ENCODE measurements at places on chromosomes 3 and 15.

GRCh38 chr15:71813723-71814470 lies 3.5 kb downstream of the NR2E3 start:
- no peak for DNase-seq

- DNase-seq = no peak
Observed at GRCh38 chr3:160413613-160414248, 14.3 kb downstream of the SMC4 start.

GRCh38 chr15:53910236-53910849 lies 67.9 kb upstream of the UNC13C start:
- no peak for DNase-seq

DNA sequence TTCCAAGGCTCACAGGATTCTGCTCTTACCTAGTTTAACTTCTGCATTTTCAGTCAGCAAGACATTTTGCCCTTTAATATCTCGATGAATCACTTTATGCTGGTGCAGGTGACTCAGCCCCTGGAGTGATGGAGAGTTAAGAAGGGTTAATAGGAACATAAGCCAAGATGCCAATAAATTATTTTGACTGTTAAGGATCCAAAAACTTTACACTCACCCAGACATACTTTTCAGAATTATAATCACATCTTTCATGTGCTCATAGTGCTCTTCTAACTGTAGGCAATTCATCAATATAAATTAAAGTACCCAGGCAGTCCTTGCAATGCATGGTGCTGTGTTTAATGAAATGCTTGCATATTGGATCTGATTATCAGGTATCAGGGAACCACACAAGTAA lies 164.1 kb upstream of the SLC2A2 start:
- DNase-seq = no peak

- DNase-seq = no peak
Observed at GRCh38 chr3:175484666-175485065, 625.5 kb downstream of the NAALADL2 start.

DNA sequence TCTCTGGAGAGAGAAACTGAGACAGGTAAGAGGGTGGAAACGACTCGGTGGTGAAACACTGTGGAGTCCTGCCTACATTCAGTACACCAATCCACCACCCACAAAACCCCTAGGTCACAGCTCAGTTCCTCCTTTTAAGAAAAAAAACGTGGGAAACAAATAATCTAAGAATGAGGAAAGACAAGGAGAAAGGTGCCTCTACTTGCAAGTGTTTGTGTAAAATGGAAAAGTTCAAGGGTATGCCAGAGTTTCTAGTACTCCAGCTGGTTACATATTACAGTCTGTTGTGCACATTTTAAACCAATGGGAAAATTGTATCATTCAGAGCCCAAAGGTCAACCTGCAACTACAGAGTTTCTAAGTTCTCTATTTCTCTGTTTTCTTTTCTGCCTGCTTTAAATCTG lies 32.2 kb downstream of the HGD start:
- DNase-seq = no peak

DNA sequence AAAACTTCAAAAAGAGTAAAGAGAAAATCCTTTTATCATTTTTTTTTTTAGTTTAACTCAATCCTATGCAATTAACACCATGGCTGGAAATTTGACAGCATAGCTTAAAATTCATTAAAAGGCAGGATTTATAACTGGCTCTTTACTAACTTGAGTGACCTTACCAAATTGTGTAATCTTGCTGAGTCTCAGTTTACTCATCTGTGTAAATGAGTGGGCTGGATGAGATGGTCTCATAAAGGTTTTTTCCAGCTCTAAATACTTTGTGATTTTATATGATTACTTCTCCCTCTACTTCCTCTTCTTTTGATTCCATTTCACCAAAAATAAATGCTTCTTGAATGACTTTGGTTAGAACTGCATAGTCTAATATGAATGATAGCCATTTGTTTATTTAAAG lies 234.9 kb upstream of the SATB1 start:
- DNase-seq = no peak

GRCh38 chr15:57273402-57273801 lies 102.9 kb upstream of the CGNL1 start:
- no peak for DNase-seq

GRCh38 chr15:79439236-79439635 lies 7.1 kb downstream of the MINAR1 start:
- DNase-seq = no peak

DNA sequence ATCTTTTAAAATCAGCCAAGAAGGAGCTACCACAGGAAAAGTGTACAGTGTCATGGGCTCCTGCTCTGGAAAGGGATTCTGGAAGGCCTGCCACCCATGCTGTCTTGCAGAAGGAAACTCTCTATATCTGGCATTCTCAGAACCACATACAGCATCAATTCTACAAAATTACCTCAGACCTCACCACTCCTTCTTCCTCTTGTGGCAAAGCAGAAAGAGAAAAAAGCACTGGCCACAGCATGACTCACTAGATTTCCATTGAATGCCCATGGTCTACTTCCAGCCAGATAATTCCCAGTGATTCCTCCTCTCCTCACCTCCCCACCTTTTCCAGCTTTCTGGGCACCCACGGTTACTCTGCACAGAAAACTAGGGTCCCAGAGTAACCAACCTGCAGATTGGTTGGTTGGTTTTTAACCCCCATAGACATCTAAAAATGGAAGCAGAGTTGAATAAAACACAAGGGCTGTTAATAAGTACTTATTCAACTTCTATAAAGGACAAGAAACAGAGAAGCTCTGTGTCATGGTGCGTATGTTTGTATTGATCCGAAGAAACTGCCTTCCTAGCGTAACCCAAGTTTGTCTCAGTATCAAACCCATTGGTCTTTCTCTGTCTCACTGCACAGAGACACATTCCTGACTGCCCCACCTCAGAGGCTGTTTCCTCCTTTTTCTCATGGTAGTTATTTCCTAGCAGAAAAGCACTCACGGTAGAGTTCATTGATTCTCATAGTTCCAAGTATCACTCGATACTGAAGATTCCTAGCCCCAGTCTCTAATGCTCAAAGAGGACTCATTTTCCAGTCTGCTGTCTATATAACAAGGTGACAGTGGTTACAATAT lies 67.7 kb downstream of the LDHAL6B start:
- no peak for DNase-seq

DNA sequence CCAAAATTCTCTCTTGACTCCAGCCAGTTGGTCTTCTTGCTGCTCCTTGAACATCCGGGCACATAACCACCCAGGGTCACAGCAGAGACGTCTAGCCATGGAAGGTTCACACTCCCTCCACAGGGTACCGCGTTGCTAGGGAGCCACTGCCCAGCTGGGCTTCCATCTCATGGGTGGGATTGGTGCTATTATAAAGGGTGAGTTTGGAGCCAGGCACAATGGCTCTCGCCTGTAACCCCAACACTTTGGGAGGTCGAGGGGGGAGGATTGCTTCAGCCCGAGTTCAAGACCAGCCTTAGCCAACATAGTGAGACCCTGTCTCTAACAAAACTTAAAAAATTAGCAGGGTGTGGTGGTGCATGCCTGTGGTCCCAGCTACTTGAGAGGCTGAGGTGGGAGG lies 17.5 kb upstream of the SKOR1 start:
- no peak for DNase-seq

DNA sequence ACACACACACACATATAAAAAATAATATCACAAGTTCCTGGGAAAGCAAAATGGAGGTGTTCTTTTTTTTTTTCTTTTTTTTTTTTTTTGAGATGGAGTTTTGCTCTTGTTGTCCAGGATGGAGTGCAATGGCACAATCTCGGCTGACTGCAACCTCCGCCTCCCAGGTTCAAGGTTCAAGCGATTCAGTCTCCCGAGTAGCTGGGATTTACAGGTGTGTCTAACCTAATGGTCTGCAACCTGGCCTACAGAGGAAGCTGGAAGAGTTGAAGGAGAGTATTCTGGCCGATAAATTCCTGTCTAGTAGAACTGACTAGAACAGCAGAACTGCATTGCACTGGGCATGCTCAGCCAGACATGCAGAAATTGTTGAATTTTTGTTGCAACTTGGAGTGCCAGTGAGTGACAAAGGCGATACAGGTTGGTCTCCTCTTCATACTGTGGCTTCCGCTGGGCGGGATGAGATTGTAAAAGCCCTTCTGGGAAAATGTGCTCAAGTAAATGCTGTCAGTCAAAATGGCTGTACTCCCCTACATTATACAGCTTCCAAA lies 22.4 kb upstream of the EIF4A2 start:
- DNase-seq = no peak

DNA sequence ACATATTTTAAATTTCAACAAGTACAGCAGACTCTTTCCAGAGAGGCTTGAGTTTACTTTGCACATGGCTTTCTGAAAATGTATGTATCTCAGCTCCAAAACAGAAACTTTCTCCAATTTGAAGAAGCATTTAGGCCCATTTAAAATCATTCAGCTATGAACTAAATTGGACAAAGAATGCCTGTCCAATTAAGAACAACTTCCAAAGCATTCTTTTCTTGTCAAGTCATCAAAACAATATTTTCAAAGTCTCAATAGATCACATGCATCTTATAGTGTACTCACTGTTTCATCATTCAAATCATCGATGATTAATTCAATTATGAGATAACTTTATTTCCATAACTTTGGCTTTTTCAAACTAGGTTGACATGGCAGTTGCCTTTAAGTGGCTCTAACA lies 95.2 kb downstream of the KBTBD8 start:
- DNase-seq = no peak

DNA sequence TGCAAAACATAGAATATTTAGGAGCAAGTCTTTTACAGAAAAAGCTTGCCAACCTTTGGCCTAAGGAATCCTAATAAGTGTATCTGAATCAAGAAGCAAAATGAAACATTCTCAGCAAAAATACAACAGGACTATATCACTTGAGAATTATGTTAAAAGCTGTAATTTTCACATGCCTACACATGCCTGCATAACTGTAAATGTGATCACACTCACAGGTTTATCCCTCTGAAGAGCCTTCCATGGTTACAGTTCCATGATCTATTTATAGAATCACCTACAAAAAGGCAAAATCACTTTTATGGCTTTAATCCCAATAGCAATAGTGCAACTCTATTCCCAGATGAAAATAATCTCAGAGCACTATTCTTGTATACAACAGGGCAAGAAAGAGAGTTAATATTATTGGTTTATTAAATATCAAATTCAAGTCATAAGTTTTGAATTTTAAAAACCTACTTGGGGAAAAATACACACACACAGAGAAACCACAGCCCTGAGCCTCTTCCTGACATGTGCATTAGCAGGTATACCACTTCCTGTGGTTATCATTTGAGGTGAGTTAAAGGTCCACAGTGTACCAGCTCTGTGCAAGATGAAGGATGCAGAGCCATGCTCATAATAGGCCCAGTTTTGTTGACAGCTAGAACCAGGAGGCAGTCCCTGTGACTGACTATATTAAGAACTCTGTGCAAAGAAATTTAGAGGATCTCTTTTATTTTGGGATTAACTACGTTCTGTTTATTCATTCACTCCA lies 252.5 kb upstream of the TGFBR2 start:
- DNase-seq = peak; percentile 22

DNA sequence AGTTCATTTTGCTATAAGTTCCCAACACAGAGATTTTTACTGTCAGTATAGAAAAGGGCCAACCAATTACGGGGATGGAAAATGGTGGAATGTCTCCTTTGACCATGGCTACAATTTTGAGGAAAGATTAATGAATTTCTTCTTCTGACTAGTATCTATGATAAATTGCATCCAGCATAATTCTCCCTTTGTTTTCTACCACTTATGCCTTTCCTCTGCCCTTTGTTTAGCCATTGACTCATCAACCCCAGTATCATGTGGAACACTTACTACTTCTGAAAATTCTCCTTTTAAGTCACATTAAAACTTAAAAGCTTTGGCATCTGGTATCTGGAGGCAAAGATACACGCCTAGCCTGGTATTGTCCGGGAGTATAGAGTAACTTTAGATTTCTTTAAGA lies 92.9 kb upstream of the CADPS start:
- DNase-seq = no peak

GRCh38 chr15:48392356-48392755 lies 61.1 kb downstream of the DUT start:
- DNase-seq = no peak

GRCh38 chr3:171566803-171567422 lies 106.7 kb upstream of the TNIK start:
- no peak for DNase-seq

GRCh38 chr3:21750080-21750696 lies 822 bp downstream of the ZNF385D start:
- DNase-seq = no peak

- no peak for DNase-seq
Observed at GRCh38 chr3:54309601-54310000, 187.2 kb downstream of the CACNA2D3 start.

DNA sequence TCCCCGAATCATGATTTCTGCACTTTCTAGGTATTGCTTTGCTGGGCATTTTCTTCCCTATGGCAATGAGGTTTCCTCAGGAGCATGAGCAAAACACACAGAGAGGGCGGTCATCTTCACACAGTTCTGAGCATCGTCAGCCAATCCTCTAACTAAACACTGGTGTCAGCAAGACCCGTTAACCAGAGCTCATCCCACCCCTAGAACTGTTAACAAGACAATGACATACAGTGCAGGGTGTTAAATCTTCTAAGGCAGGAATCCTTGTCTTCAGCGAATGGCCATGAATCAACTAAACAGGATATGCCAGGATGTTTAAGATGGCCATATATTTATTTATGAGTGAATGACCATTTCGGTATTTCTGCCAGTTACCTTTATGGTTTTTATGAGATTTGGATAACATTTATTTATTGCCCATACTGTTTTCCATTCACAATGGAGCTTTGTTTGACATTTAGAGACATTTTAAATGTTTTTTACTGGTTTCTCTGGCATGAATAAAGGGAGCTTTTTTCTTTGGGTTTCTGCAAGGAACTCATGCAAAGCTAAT lies 411.5 kb upstream of the PROK2 start:
- no peak for DNase-seq

- no peak for DNase-seq
Observed at GRCh38 chr3:17398959-17399551, 343.4 kb downstream of the TBC1D5 start.

GRCh38 chr3:148535001-148535400 lies 162.7 kb upstream of the AGTR1 start:
- no peak for DNase-seq

DNA sequence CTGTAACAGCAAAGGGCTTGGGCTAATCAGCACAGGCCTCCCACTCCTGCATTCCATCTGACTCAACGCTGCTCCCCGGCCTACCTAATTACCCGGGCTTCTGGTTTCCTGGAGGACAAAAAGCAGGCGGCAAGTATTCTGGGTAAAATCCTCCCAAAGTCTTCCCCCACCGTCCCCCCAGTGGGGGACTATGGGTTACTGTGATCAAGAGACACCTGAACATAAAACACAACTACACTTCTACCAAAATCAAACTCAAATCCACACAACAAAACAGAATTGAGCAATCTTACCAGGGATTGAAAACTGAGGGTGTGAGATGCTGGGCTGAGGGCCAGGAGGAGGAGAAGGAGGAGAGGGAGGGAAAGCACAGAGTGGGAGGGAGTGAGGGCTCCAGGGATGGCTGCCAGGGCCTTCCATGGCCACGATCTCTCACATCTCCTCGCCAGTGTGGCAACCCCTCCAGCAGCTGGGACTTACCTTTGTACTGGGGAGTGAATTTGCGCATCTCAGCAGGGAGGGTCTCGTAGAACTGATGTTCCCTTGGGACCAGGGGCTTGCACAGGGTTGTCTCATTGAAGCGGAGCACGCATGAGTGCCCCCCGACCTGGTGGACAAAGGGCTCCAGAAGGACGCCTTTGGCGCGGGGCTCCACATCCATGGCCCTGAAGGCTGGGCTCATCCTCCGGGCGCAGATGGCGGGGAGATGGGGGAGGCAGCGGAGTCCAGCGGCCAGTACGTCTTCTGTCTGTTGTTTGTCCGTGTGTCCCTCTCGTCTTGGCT lies 9.1 kb upstream of the NCKIPSD start:
- DNase-seq = no peak

All from stimulated activated CD4-positive, alpha-beta T cell treated with anti-CD3 and anti-CD28 coated beads, Interleukin-1b, Interleukin-23, amount 100 ng/mL, for 1 hour (primary cell).